ENCODE measurements at places on chromosomes 12 and 14.

DNA sequence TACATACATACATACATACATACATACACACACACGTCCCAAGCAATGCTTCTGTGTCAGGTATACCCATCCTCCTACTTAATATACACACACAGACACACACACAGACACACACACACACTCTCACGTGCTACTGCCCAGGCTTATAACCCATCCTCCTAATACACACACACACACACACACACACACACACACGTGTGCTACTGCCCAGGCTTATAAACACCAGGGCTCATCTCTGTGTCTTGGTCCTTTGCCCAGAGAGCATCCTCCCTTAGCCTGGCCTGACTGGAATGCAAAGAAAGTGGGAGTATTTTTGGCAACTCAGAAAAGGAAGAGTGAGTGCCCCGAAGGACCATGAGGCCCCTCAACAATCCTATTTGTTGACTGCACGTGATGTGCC lies 129.0 kb downstream of the RBM19 start:
- no peak for DNase-seq

DNA sequence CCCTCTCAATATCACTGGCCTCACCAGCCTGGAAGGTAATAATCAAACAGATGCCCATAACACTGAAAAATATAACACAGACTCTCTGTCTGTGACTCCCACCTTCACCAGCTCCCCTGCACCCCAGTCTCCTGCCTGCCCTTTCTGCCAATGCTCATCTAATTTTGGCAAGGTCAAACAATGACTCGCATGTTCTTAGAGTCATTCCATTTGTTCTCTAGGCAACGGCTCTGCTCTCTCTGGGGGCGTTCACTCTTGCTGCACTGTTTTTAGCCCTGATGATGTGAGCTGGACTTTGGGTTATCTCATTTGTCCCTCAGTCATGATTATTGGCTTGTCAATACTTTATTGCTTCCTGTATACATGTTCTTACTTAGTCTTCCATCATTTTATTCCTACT lies 691.8 kb downstream of the FLRT2 start:
- no peak for DNase-seq

GRCh38 chr12:28601570-28602058 lies 411.4 kb downstream of the CCDC91 start:
- DNase-seq: no peak

- no peak for DNase-seq
Measured at GRCh38 chr14:76196980-76197695, 45.4 kb downstream of the GPATCH2L start.

DNA sequence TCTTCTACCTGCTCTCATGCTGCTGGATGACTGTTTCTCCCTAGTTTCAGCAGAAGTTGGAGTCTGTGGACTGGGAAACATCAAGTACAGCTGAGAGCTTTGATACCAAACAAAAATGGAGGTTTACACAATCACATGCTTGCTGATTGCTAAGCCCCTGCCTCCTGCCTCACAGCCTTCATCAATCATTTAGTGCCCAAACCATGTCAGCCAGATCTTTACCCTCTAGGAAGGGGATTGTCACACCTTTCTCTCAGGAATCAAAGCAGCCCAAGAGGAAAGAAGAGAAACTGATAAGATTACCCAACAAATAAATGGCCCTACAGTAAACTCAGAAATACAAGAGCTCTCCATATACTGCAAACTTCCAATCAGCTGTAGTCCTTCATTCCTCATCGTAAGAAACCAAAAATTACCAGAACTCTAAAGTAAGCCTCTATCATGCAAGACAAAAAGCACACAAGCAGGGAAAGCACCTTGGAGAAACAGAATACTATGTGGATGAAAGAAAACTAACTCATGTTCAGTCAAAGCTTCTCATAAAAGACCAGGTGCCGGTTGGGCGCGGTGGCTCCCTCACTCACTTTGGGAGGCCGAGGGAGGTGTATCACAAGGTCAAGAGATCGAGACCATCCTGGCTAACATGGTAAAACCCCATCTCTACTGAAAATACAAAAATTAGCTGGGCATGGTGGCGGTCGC lies 63.6 kb upstream of the RESF1 start:
- no peak for DNase-seq

Measured in iPS DF 6.9 (cell line).